ENCODE measurements at places on chromosomes 6 and 20.
A peak's percentile ranks its signal among the peaks of the same experiment; 100 is the strongest.

GRCh38 chr6:136873748-136874147, 48.4 kb upstream of the SLC35D3 start:
- no peak for DNase-seq

- no peak for DNase-seq
These were observed 70.6 kb downstream of the NRN1 start for GRCh38 chr6:5936140-5936539.

- no peak for DNase-seq
These were observed 25.3 kb upstream of the MTHFD1L start for GRCh38 chr6:150840185-150840584.

- DNase-seq = no peak
These were observed 25.5 kb downstream of the RNF144B start for GRCh38 chr6:18412644-18413043.

DNA sequence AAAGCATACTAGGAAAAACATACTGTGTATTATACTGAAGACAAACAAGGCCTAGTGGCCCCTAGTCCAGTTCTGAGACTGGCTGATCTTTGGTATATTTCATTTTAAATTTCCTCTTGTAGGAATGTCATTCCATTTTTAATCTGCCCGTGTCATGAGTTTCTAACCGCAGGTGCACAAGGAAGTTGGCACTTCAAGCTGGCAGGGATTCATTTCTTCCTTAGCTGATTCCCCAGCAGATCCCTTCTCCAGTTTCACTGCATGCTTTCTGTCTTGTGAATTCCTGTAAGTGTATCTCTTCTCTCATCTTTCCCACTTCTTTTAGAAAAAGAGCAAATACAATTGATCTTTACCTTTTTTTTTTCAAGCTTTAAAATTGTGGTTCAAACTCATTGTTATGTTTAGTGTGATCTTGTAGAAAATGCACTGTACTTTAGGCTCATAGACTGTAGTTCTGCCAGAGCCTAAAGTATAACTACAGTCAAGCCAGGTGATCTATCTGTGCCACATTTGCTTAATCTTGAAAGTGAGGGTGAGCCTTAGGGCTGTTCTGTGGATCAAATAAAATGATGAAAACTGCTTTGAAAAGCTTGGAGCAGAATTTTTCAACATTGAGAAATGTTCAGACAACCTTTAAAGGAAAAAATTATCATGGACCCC, 37.0 kb downstream of the RNF217 start:
- no peak for DNase-seq

DNA sequence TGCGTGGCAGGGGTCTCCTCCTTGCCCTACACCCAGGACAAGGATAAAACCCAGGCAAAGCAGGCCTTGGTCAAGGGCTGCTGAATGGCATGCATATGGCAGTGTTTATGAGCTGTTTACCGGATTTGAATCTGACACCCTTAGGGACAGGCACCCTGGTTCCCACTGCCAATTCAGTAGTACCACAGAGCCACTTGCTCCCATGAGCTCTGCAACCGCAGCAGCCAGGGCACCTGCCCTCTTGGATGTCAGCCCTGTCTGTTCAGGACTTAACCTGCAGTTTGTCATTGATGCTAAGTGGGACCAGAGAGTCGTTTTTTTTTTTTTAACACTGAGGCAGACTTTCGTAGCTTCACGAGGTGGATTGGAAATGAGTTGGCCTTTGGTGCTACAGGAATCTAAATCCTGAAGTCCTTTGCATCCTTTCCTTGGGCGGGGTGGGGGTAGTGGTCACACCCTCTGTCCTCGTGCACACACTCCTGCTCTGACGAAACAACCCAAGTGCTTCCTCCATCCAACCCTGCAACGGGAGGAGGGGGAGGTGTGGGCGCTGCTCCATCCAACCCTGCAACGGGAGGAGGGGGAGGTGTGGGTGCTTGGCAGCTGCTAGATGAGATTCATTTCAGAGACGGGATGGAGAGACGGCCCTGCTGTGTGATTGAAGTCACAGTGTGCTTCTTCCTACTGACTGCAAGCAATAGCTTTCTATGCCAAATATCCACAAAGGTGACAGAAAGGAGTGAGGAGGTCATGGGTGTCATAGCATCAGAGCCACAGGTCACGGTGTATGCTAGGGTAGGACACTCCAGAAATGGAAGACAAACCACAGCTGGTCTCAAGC, 166.5 kb downstream of the SMOC2 start:
- DNase-seq = no peak

- no peak for DNase-seq
These were observed 663.3 kb downstream of the RFPL4B start for GRCh38 chr6:113010196-113010989.

GRCh38 chr6:16921399-16922110, 160.3 kb upstream of the ATXN1 start:
- DNase-seq = no peak

DNA sequence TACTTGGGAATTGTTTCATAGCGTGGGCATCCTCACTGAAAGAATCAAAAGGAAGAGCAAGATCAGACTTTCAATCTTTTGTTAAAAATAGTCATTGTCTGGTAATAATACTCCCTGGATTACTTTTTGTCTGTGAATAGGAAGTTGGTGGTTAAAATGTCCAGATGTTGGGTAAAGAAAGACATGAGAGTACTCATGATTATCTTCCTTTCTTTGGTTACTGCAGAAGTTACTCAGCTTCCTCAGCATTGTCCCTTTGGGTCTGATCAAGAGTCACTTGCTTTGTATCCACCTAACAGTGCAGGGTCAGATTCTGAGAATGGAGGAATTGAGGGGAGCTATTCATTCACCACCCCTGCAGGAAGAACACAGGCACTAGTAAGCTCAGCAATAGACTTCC, 54.6 kb downstream of the RIN2 start:
- no peak for DNase-seq

GRCh38 chr6:117448732-117449485, 23.2 kb upstream of the ROS1 start:
- no peak for DNase-seq

DNA sequence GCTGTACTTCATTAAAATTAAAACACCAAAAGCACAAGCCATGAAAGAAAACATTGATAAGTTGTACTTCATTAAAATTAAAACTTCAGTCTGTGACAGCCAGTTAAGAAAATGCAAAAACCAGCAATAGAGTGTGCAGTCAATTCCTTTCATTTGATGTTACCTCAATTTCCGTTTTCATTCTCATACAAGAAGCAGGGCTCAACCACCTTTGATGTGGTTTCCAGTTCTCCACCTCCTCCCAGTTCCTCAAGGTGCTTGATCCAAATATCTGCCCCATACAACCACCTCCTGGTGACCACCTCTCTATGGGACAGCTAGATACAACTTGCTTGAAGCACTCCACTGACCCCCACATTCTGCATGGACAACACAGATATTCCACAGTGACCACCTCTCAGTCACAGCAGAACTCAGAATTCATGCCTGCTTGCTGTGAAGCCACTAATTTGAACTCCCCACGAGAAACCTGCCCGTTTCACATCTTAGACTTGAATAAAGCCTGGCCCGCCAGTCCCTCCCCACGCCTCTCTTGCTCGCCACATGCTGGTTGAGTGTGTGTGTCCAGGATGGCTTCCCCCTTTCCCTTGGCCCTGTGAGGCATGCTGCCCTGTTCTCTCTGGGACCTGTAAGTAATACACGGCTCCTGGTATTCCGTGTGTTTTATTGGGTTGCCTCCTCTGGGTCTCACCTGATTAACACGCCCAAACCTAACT, 66.1 kb downstream of the FAM50B start:
- DNase-seq = no peak

- no peak for DNase-seq
These were observed 170.8 kb upstream of the PHACTR1 start for GRCh38 chr6:12545619-12546409.

- DNase-seq = no peak
These were observed 109.8 kb downstream of the UBE3D start for GRCh38 chr6:82955841-82956240.

DNA sequence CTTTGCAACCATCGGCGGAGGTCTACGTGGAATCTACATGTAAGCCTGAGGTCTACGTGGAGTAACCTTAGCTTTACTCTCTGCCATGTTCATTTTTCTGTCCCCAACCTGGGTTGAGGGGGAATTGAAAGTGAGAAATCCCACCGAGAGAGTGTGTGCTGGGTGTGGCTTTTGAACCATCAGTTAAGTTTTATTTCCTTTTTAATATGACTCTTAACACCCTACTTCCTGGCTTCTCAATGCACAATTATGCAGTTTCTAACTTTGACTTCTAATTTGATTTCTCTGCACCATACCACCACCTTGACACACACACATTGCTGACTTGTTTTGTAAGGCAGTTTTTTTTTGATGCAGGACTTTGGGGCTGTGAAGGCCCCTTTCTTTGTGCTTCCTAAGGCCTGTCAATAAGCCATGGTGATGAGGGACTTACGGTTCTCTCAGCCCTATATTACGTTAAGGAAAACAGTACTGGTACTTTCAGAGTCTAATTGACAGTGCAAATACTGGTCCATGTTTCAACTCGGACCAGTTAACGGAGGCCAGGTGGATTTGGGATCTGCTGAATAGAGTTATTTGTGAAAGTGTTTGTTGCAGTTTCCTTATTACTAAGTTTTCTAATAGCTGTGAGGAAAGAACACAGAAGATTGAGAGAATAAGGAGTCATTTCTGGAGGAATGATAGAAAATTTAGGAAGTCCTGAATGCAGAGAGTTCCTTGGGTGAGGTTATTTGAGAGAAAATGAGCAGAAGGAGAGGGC, 206.5 kb downstream of the JARID2 start:
- no peak for DNase-seq

GRCh38 chr6:9428421-9429172, 986.3 kb downstream of the TFAP2A start:
- no peak for DNase-seq

DNA sequence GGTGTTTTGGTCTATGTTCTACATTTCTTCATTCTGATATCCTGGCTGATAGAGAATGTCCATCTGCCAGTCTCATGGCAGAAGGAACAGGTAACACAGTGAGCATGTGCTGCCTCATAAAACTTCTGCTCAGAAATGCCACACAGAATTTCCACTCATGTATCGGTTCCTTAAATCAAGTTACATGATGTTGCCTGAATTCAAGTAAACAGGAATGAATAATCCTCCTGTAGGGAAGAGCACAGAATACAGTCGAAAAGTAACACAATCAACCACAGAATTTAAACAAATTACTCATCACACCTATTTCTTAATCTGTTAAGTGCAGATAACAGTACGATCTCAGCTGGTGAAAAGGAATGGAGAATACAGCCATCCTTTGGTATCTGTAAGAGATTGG, 74.7 kb downstream of the FAM217A start:
- no peak for DNase-seq

- DNase-seq = no peak
These were observed 44.6 kb upstream of the AGPAT4 start for GRCh38 chr6:161318456-161318855.

GRCh38 chr6:22153384-22154158, 143.3 kb downstream of the PRL start:
- DNase-seq = peak; percentile 49

DNA sequence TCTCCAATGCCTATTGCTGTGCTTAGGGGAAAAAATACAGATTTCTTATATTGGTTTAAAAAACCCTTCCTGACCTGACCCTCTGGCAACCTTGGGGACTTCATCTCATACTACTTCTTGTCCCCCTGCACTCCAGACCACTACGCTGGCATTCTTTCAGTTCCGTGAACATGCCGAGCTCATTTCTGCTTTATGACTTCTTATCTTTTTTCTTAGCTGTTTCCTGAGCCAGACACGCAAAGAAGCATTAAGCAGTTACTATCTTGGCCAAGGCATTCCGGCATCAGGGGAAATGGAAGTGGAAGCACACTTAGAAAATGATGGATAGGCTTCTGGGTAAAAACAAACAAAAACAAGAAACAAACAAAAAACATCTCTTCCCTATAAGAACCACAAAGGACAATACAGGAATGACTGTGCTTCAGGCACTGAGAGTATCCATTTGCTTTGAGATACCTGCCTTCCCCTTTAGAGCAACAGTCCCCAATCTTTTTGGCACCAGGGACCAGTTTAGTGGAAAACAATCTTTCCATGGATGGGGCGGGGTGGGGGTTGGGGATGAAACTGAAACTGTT, 4.4 kb upstream of the CCDC28A start:
- no peak for DNase-seq

DNA sequence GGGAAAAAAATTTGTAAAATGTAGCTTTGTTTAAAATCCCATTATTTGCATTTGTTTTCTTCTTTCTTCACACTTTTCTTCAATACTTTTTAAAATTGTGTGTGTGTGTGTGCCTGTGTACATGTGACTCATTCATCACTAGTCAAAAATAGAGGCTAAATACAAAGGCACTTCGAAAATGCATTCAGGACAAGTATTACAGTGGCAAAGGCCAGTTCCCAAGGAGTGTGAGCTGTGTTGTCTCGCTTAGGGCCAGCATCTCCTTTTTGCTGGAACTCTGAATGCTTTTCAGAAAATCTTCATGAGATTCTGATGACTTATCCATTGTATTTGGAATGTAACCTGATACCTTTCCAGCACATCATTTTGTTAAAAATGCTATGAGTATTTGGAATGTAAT, 288.5 kb upstream of the CNR1 start:
- no peak for DNase-seq

DNA sequence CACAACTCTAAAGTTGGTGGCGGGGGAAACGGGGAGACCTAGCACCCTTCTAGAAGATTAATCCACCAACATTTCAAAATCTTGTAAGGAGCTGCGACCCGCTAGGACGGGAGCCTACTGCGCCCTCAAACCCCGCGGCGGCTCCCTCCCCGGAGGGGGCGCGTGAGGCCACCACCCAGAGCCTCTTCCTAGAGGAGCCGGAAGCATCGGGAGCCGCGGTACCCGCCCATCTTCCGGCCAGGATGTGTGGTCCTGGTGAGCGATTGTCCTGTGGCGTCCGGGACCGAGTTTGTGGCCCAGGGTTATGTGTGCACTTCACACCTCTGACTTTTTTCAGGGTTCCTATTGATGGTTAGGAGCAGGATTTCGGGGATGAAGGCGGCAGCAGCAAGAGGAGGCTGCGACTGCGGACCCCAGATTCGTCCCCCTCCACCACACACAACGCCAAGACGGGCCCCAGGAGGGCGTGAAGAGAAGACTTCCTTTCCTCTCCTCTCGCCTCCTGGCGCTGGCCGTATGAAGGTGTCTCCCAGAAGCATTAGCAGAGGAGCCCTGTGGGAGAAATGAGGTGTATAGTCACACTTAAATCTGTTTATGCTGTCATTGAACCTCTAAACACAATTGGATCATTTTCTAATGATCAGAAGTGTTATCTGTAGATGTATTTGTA, 10.7 kb downstream of the ZNF165 start:
- no peak for DNase-seq

- no peak for DNase-seq
These were observed 58.9 kb upstream of the TNFAIP3 start for GRCh38 chr6:137808191-137808590.

DNA sequence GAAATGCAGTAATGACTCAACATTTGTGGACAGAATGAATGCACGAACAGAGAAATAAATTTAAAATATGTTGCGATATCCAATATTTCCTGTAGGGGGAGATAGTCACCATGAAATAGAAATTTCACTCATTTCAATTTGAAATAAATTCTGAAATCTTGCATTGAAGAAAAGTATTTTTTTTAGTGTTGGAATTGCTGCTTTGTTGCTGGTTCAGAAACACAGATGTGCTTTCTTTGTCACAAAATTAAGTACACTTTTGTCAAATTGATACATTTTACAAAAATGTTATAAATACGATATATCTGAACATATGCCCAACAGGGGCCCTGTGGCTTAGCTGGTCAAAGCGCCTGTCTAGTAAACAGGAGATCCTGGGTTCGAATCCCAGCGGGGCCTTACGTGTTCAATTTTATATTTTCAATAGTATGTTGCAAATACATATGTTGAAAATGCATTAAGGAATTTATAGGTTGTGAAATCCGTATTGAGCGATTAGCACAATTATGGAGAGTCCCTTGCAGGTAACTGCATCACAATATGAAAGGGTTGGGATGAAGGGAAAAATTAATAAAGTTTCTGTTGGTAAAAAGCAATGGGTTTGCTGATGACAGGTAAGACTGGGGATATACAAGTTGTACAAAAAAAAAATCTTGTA, 85.4 kb upstream of the PRSS16 start:
- peak; percentile 44 for DNase-seq
